ENCODE measurements at places on chromosomes 1 and 21.

DNA sequence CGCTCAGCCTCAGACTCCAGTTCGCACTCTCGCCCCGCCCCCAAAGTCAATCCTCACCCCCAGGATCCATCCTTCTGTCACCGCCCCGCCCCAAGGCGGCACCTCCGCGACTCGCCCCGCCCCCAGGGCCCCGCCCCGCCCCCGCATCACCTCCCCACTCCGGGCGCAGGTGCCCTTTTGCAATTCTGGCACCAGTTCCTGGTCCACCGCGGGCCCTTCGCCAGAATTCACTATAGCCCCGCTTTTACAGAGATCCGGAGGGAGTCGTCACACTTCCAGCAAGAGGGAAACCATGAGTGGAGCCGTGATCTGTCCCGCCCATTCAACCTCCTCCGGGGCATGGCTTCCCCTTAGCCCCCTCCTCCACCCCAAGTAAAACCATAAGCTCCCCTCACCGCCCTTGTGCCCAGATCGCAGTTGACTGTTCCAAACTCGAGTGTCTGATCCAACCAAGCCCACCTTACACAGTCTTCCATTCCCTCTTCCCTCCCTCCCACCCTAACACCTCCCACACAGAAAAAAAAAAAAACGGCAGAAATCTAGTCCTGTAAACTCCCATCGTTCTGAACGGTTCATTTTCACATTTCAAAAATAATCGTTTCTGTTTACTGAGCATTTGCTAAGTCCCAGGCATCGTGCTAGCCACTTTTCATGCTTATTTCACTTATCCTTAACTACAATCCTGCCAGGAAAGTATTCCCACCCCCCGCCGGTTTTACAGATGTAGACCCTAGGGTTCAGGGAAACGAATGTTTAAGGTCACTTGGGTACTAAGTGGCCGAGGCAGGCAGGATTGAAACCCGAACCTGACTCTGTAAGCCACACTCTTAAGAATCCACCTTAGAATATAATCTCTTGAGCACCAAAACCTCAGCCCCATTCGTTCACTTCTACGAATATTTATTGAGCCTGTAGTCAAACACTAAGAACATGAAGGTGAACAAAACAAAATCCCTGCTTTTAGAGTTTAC, 1.3 kb upstream of the DNAJC16 start:
- DNase-seq = no peak

- DNase-seq = no peak
These were observed 21.5 kb upstream of the MTARC2 start for GRCh38 chr1:220726634-220727033.

DNA sequence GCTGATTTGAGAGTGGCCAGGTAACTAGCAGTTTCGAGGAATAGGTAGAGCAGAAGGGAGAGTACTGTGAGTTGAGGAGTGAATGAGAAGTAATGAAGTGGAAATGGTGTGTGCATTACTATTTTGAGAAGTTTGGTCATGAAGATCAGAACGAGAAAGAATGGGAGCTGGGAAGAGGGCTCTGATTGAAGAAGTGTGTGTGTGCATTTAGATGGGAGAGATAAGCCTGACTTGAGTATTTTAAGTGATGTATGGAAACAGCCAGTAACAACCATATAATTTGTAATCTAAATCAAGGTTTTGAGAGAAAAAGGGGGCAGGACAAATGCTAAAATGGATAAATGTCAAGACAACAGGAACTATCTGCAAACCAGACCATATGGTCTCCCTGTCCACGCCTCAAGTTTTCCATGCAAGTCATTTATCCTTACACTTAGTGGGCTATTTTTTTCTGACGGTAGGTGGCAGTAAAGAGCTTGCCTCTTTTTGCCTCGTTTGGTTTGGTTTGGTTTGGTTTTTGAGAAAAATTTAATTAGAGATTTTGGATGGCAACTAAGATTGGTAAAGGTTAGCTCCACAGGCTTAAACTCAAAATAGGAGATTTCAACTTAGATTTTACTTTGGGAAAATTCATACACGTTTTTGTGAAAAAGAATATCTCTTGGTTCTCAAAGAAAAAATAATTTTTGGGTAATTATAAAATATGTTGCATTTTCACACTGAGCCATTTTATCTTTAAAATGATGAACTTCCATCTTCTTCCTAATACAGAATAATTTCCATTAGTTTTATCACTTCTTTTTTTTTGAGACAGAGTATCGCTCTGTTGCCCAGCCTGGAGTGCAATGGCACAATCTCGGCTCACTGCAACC, 9.5 kb upstream of the B3GALNT2 start:
- DNase-seq = no peak

DNA sequence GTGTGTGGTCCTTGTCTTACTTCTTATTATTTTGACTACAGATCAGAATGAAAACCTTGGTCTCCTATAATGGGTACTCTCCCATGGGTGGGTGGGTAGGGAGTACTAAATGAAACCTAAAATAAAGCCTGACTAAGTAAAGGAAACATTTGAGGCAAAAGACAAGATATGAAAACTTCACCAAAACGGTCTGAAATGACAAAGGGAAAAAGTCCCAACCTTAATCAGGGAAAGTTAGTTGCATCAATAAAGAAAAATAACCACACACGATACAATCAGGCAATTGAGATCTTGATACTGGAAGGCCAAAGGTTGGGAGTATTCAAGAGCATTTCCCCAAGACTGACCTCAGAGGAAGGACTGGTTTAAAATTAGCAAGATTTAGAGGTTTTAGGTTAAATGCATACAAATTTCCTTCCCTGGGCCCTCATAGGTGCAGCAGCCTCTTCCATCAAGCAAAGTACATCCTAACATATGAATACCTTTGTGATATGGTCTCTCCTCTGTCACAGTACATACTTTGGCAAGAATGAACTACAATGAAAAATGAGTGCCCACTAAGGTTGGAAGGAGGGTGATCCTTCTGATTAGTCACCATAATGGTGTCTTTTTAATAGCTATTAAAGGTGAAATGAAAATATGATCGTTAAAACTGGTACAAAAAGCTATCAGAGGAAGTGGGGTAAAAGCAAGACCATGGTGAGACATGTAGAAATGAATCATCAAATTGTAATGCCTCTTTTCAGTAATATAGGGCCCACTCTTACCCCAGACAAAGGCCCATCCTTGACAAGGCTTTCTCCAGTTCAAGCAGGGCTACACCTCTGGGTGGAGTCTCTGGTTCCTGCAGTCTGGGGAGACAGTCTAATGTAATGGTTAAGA, 15.3 kb upstream of the TNFSF4 start:
- DNase-seq = no peak

DNA sequence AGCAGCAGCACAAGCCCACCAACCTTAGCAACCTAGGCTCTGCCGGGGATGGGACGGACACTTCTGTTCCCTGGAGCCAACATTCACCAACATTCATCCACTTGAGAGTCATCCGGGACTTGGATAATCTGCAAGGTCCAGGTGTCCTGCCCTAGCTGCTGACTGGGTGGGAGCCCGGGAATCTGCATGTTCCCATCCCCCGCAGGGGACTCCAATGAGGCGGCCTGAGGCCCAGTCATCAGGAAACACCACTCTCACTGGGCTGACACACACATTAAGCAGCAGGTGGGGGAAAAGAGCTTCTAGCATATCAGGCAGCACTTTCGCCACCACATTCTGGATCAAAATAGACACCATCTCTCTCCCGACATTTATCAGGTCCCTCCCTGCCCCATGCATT, 38.4 kb upstream of the CCSAP start:
- no peak for DNase-seq

DNA sequence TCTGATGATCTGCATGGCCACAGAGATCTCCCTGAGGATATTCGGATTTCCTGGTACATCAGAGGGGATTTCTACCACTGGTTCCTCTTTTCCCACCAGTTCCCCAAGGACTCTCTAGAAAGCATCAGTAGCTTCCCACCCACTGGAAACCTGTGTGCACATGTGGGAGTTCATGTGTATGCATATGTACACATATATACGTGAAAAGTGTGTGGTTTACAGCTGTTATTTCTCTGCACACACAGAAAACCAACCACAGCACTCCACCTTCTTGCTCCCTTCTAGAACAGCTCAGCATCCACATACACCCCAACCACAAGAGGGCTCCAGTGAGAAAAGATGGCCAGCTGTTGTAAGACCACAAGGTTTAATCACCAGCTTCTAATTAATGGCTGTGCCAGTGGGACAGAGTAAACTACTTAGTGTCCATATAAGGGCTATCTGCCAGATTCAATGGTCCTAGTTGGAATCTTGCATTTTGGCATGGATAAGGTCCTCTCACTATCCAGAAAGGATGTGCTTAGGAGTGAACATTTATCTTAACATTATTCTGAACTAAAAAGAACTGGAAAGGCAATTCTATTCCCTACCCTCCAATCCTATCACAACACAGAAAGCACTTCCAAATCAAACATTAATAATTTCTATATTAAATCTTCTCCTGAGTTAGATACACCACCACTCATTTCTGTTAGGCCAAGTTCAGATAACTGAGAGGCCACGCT, 24.1 kb downstream of the GPR3 start:
- no peak for DNase-seq

- no peak for DNase-seq
These were observed 470 bp upstream of the MTMR11 start for GRCh38 chr1:149936992-149937705.

DNA sequence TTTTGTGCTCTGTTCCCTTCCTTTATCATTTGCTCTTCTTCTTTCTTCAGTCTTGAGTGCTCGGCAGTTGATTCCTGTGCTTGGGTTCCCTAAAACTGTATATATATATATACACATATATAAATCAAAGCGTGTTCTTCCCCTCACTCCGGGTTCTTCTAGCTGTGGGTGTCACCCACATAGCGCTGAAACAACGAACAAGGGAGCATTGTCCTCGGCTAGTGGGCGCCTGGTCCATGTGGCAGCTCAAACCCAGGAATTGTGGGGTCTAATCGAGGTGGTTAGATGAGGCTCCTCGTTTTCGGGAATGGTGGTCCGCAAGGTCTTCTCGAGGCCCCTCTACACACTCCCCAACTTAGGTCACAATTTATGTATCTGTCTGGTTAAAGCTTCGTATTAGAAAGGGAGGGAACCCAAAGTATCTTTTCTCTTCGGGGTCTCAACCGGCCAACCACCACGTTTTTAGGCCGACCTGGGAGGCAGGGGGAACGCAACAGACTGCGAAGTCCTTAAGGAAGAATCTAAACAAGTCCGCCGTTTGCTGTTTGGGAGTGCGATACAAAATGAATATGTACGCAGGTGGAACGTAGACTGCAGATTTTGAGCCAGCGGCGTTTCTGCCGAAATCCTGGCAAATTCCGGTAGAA, 504 bp upstream of the SDHC start:
- no peak for DNase-seq

GRCh38 chr1:104706631-104707147, 957.0 kb downstream of the AMY1C start:
- DNase-seq = no peak

DNA sequence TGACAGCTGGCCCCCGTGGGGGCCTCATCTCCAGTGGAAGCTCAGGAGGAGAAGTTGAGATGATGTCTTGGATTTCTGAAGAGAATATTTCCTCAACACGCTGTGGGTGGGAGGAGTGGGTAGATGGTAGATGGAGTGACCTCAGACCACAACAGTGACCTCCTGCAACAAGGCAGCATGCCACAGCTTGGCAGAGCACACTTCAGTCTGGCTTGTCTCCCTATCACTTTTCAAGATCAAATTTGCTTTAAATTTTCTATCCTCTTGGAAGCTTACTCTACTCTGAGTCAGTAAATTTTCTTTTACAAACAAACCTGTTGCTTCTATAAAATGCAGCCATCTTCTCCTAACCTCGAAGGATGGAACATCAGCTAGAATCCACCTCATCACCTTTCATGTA, 59.7 kb downstream of the NTPCR start:
- DNase-seq = no peak

DNA sequence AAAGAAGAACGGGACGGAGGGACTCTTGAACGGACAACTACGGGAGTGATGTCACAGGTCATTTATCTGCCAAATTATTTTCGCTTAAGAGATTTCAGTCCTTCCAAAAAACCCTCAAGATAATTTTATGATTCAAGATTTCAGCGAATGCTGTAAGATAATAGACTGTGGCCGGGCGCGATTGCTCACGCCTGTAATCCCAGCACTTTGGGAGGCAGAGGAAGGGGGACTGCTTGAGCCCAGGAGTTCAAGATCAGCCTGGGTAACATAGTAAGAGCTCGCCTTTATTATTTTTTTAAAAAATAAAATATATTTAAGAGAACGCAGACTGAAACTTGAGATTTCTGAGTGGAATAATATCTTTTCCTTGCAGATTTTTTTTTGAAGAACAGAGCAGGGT, 609 bp downstream of the RWDD2B start:
- DNase-seq = no peak

DNA sequence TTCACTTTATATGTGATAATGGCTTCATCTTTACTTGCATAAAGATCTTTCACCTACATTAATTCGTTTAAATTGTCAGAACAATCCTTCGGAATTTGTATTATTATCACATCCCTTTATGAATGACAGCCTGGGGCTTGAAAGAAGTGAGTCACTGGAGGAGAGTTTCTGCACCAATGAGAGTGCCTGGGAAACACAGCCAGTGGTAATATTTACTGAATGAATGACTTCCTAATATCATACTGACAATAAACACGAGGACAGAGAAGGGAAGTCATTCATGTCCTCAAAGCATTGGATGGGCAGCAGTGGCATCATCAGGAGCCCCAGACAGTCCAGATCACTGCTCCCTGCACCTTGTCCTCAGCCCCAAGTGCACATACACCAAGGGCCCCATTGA, 40.7 kb upstream of the PDE4B start:
- DNase-seq = no peak

DNA sequence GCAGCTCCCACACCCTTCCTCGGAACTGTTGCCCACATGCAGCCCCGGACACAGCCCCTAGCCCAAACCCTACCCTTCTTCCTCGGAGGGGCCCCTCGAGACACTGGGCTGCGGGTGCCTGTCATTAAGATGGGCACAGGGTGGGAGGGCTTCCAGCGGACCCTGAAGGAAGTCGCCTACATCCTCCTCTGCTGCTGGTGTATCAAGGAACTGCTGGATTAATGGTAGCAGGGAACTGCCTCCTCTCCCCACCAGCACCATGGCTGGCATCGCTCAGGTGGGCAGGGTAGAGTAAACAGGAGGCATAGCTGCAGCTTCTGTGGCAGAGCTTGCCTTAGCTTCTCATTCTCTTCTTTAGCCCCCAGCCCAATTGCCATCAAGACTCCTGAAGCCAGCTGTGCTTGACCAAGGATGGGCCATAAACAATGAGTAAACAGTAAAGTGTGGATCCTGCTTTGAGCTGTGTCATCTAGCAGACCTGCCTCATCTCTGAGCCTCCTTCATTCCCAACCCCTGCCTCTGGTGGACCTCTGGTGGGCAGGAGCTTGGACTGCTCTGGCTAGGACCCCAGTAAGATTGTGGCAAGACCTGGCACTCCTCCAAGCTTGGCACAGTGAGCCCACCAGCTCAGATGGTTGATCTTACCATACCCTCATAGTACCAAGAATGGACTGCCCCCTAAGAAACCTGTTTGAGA, at the start of gene LENEP:
Gene LENEP (plus strand): TSS at position 15 of the 697 bp plus-strand sequence. CDS start 22 bp downstream, at position 37.
- DNase-seq = no peak

- no peak for DNase-seq
These were observed 24.2 kb downstream of the PANK4 start for GRCh38 chr1:2502210-2502609.

DNA sequence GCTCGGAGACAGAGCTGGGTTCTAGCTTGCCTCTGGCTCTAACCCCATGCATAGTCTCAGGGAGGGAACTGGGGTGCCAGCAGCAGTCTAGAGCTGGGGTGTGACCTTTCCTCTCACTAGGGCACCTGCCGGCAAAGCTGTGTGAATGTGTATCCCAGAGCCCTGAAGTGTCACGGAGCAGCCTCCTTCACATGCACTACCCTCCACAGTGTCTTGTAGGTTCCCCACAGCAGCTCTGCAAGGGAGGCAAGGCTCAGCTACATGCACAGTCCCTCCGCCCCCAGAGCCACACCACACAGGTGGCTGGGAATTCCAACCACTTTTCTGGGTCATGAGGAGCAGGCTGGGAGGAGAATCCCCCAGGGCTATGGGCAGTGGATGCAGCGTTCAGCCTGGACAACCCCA, 7.7 kb upstream of the HPCA start:
- no peak for DNase-seq
